ENCODE measurements at places on chromosomes 1 and 21.

DNA sequence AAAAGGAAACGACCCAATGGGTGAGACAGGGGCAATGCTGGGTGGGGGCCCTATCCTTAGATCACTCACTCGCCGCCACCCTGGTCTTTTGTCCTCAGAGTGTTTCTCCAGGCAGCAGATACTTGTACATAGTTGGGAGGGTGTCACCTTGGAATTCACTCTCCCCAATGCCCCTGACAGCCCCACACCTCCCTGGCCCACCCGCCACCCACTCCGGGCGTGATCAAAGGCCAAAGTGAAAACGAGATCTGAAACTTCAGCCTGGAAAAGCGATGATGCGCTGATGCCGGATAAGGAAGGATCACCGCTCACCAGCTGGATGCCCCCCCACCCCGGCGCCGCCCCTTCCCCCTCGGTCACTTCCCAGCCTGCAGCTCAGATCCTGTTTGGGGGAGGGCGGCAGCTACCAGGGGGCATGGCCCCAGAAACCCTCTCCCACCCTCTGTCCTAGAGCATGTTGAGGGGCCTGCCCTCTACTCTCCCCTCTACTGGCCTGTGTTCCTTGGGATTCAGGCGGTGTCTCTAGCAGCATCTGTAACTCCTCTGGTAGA is 33.6 kb upstream of the CASZ1 start:
- no peak for DNase-seq

DNA sequence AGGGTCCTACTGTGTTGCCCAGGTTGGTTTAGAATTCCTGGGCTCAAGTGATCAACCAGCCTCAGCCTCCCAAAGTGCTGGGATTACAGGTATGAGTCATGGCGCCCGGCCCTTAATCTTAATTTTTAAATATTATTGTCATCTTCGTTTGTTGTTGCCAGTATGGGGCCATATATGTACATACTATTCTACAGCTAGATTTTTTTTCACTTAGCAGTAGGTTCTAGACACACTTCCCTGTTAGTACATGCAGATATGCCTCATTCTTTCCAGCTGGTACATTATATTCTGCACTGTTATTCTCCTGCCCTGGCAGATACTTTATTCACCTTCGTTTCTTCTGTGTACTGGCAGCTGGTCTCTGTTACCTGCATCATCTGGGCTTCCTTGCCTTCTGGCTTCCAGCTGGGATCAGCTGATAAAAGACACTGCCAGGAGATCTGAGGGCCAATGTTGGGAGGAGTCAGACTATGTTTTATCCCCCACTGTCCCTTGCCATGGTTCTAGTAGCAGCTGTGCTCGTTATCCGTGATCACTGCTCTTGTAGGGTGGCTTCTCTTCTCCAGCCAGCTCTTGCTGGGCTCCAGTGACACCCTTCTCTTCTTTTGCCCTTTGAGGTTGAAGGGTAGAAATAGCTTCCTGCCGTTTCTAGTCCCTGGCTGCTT is 24.7 kb downstream of the ST3GAL3 start:
- DNase-seq = no peak

DNA sequence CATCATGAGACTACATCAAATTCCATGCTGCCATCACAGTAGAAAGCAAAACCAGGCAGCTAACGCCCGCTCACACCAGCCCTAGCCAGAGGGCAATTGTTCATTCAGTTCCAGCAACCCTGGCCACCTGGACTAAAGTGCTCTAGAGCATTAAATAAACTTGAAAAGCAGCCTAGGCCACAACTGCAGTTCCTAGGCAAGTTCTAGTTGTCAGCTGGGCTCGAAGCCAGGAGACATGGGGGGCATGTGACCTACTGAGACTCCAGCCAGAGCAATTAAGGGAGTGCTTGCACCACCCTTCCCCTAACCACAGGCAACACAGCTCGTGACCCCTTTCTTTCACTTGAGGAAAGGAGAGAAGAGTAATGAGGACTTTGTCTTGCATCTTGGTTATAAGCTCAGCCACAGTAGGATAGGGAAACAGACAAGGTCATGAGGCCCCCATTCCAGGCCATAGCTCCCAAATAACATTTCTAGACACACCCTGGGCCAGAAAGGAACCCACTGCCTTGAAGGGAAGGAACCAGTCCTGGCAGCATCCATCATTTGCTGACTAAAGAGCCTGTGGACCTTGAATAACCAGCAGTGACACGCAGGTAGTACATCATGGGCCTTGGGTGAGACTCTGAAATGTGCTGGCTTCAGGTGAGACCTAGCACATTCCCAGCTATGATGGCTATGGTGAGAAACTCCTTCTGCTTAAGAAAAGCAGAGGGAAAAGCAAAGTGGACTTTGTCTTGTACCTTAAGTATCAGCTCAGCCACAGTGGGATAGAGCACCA is 77.0 kb downstream of the ZZZ3 start:
- DNase-seq = no peak

DNA sequence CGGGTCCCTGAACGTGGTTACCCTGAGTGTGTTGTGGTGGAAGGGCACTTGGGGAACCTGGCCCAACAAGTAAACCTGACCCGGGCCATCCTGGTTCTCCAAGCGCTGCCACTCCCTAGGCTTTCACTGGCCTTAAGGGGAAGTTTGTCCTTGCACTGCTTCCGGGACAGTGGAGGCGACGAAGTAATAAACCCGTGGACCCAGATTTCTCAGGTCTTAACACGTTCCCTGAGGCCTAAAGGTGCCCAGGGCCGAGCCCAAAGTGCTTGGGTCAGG is 261 bp upstream of the CCDC24 start:
- no peak for DNase-seq

DNA sequence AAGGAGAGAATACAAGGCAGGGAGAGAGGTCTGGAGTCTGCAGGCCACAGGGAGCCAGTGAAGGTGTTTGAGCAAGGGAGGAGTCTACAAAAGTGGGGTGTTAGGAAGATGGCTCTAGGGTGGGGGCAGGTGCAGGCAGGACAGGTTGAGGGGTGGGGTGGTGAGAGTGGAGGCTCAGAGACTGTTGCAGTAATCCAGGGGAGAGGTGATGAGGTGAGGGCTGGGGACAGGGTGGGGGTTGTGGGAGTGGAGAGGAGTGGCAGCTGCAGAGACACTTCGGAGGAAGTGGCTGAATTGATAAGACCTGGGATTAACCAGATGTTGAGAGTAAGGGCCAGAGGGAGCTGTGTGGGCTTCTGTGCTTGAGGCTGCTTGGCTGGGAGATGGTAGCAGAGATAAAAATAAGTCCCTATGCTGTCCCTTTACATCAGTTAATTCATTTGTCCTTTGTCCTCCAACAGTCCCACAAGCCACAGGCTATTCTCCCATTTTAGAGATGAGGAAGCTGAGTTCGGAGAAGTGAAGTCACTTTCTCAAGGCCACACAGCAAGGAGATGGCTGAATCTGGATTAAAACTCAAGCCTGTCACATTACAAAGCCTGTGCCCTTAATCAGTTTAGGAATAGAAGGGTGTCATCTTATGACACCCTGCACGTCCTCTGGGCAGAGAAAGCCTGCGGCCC is 54.8 kb upstream of the SYNC start:
- no peak for DNase-seq

GRCh38 chr1:55716610-55717009 is 501.4 kb upstream of the USP24 start:
- DNase-seq = no peak

GRCh38 chr21:45078877-45079281 is 4.5 kb downstream of the ADARB1 start:
- no peak for DNase-seq

DNA sequence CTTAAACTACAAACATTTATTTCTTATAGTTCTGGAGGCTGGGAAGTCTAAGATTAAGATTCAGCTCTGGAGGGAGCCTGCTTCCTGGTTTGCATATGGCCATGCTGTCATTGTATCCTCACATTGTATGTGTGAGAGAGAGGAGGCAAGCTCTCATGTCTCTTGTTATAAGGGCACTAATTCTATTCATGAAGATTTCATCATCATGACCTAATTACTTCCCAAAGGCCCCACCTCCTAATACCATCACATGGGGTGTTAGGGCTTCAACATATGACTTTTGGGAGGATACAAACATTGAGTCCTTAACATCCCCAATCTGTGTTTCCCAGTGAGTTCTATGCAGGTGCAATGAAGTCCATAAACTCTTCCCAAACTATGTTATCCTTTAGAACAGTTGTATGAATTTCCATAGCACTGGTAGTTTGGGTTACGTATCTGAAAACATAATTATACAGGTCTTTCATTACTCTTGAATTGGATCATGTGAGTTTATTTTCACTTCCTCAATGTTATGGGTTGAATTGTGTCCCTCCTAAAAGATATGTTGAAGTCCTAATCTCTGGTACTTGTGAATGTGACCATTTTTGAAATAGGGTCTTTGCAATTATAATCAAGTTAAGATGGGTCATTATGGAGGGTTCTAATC is 124.2 kb downstream of the RUNX1 start:
- no peak for DNase-seq

GRCh38 chr1:111813440-111814304 is 58.0 kb downstream of the DDX20 start:
- DNase-seq = no peak

DNA sequence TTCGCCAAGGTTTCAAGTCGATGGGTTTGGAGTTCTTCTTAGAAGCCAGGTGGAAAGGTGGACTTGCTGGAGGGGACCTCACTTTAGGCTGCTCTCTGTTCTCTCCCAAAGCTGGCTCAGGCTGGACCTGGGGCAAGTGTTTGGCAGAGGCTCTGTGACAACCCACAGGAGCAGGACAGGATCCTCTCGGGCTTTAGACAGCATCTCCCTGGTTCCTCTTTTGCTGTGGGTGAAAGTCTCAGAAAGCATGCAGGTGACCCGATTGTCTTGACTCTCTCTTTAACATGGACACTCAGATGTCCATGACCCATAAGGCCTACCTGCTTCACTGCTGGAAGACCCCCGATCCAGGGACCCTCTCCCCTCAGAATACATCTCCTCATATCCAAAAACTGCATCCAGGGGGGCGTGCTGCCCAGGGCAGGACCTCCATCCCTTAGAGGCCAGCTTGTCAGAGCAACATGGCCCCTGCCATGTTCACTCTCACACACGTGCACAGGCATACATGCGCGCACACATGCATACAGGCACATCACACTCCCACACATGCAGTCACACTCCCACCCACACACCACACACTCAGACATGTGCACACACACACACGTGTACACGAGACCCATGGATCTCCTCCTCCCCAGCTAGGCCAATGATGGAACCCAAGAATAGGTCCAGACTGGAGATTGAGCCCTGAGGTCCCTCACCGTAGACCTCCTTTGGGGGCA is 21.3 kb downstream of the MRPL37 start:
- DNase-seq = no peak

GRCh38 chr1:196951711-196952394 is 8.3 kb downstream of the CFHR2 start:
- DNase-seq = peak; percentile 12

Measured in GM20000 (cell line).